Activated CD4-positive, alpha-beta T cell treated with anti-CD3 and anti-CD28 coated beads, Interleukin-2, amount 10 ng/mL, durations not matched to agents 7 days and 5 days (primary cell): ENCODE measurements at places on chromosomes 12 and 14. TPM values are rescaled to one million over a fixed set of nuclear protein-coding genes. Genes with fewer than 3 reads are reported as not detected.
A peak's percentile ranks its signal among the peaks of the same experiment; 100 is the strongest.

GRCh38 chr12:91406920-91407341, 224.3 kb upstream of the DCN start:
- no peak overlapping the region for H3K4me3 ChIP-seq
- peaks cover 2% of the 10 kb centered on the region for H3K4me1 ChIP-seq
- no peak for DNase-seq
- H3K27ac ChIP-seq: no peak overlapping the region
- H3K27me3 ChIP-seq: no peaks in the 10 kb centered on the region

The NKX2-1 gene
- not detected for total RNA-seq

The KLRD1 gene
- not detected for total RNA-seq

- H3K27ac ChIP-seq: peak overlapping the region; percentile 74
- H3K27me3 ChIP-seq: peaks cover 38% of the 10 kb centered on the region
- peaks cover 15% of the 10 kb centered on the region for H3K36me3 ChIP-seq
Observed at GRCh38 chr14:24331731-24332267, 3.1 kb downstream of the ADCY4 start.

GRCh38 chr12:5484426-5484825, 52.5 kb downstream of the NTF3 start:
- no peak overlapping the region for H3K4me3 ChIP-seq
- no peaks in the 10 kb centered on the region for H3K27me3 ChIP-seq
- no peaks in the 10 kb centered on the region for H3K4me1 ChIP-seq

The GSC gene
- not detected for total RNA-seq

The RIMBP2 gene
- total RNA-seq: not detected

- no peaks in the 10 kb centered on the region for H3K36me3 ChIP-seq
- no peaks in the 10 kb centered on the region for H3K4me1 ChIP-seq
- no peaks in the 10 kb centered on the region for H3K27me3 ChIP-seq
- H3K4me3 ChIP-seq: no peak overlapping the region
Observed at GRCh38 chr12:78316136-78316535, 485.4 kb downstream of the NAV3 start.

The KCNC2 gene
- total RNA-seq: not detected

- H3K36me3 ChIP-seq: no peaks in the 10 kb centered on the region
- no peak within 1 kb of the TSS for H3K27ac ChIP-seq
- H3K4me3 ChIP-seq: peak within 1 kb of the TSS; percentile 66
- peaks cover 78% of the 10 kb centered on the region for H3K27me3 ChIP-seq
- no peak for DNase-seq
- H3K4me1 ChIP-seq: peaks cover 7% of the 10 kb centered on the region
Observed at GRCh38 chr12:95790033-95790916, at the start of gene NTN4. TSS of gene NTN4 (minus strand) at chr12:95790764. CDS start at chr12:95790309, 455 bp downstream.

- peaks cover 5% of the 10 kb centered on the region for H3K36me3 ChIP-seq
- peaks cover 57% of the 10 kb centered on the region for H3K4me1 ChIP-seq
- H3K27ac ChIP-seq: no peak overlapping the region
- peaks cover 2% of the 10 kb centered on the region for H3K27me3 ChIP-seq
Observed at GRCh38 chr12:132448463-132448820, 41.5 kb upstream of the FBRSL1 start.

- DNase-seq: no peak
- H3K4me1 ChIP-seq: no peaks in the 10 kb centered on the region
- no peak overlapping the region for H3K27ac ChIP-seq
- no peaks in the 10 kb centered on the region for H3K27me3 ChIP-seq
- no peaks in the 10 kb centered on the region for H3K36me3 ChIP-seq
Observed at GRCh38 chr12:99200711-99201384, 446.7 kb upstream of the GARIN6 start.

DNA sequence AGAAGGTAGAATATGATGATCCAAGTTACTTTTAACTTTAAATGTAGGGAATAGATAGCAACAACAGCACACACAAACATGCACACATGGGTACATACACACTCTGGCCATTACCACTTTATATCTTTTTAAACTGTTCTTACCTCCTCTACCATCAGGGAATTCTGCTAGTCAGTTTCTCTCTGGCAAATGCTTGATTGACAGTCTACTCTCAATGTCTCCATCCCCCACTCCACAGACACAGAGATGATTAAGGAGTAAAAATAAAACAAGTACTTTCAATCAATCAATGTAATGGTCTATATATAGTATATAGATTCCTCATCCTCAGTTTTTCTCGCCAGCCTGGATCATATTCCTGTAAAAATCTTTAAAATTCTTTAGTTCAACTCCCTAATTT, 16.1 kb upstream of the STRN3 start:
- no peaks in the 10 kb centered on the region for H3K27me3 ChIP-seq
- DNase-seq: no peak
- peaks cover 1% of the 10 kb centered on the region for H3K4me1 ChIP-seq
- H3K27ac ChIP-seq: no peak overlapping the region

The TBK1 gene
- total RNA-seq: 22.7 TPM
